Activated naive CD4-positive, alpha-beta T cell treated with anti-CD3 and anti-CD28 coated beads for 36 hours (primary cell): ENCODE measurements at places on chromosomes 2 and 18. TPM values are rescaled to one million over a fixed set of nuclear protein-coding genes. Genes with fewer than 3 reads are reported as not detected.
A peak's percentile ranks its signal among the peaks of the same experiment; 100 is the strongest.

DNA sequence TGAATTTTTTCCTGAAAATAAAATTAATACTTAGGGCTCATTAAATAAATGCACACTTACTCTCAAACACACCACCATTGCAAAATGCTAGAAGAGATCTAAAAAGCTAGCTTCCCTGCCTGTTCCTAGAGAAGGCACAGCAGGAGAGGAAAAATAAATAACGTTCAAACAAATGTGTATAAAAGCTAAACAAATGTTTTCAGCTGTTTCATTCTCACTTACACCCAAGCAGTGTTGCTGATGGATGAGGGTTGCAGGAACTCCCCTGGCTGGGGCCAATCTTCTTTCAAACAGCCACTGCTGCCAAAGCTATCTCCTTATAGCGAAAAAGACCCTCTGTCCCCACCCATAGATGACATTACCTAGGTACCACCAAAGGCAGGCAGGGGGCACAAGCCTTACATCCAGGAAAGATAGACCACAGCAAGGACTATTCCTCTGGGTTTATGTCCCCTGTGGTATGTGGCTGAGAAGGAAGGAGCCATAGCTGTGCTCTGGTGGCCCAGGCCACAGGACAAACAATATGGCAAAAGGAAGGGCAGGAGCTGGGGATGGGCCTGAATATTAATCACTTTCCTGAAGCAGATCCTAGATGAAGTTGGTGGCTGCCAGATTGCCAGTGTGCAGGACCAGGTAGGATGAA, 214.6 kb downstream of the TTC32 start:
- H3K4me3 ChIP-seq, result no peak overlapping the region
- no peaks in the 10 kb centered on the region for H3K4me1 ChIP-seq
- H3K27me3 ChIP-seq, result peaks cover 1% of the 10 kb centered on the region
- no peaks in the 10 kb centered on the region for H3K36me3 ChIP-seq
- no peak overlapping the region for H3K27ac ChIP-seq

- H3K4me1 ChIP-seq, result no peaks in the 10 kb centered on the region
- H3K36me3 ChIP-seq, result no peaks in the 10 kb centered on the region
- H3K27ac ChIP-seq, result no peak overlapping the region
- no peak for DNase-seq
These were observed 13.0 kb downstream of the CCDC178 start for GRCh38 chr18:33427549-33427948.

- no peak for DNase-seq
- H3K4me1 ChIP-seq, result peaks cover 17% of the 10 kb centered on the region
- H3K36me3 ChIP-seq, result peaks cover 61% of the 10 kb centered on the region
- H3K27ac ChIP-seq, result no peak overlapping the region
These were observed 25.8 kb downstream of the LDAH start for GRCh38 chr2:20797096-20797495.

- no peaks in the 10 kb centered on the region for H3K27me3 ChIP-seq
- no peak overlapping the region for H3K27ac ChIP-seq
- DNase-seq, result no peak
- H3K4me3 ChIP-seq, result no peak overlapping the region
These were observed 253.5 kb upstream of the CDH20 start for GRCh38 chr18:61079714-61080113.

DNA sequence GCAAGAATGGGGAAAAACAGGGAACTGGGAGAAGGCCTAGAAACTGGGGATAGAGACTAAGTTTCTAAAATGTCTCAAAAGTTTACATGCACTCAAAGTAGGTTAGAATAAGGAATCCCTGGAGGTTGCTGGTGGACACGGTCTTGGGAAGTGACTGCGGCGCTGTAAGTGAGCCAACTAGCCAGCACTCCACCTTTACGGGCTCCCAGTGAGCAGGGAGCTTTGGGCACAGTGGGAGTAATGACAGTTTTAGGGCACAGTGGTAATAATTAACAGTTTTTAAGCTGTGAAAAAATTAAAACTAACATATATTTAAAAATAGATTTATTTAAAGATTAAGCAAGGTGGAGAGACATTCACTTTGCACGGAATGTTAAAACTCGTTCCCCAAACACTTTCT, 20.9 kb upstream of the CD302 start:
- no peak for DNase-seq
- no peak overlapping the region for H3K4me3 ChIP-seq
- no peaks in the 10 kb centered on the region for H3K4me1 ChIP-seq
- peaks cover 68% of the 10 kb centered on the region for H3K36me3 ChIP-seq

DNA sequence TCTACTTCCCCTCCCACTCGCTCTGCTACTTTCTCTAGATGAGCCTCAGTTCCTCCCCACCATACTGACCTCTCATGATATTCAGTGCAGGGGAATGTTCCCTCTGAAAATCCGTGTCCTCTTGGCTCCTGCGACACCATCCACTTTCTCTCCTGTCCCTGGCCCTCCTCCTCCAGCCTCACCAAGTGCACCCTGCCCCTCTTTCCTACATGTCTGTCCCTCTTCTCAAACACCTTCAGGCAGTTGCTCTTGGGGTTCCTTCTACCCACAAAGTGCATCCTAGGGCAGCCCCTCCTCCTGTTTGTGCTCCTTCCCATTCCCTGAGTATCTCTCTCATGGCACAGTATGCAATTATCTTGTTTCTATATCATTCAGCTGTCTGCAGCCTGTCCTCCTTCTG, 246.4 kb upstream of the RAB6C start:
- no peak overlapping the region for H3K4me3 ChIP-seq
- no peak overlapping the region for H3K27ac ChIP-seq
- no peaks in the 10 kb centered on the region for H3K36me3 ChIP-seq
- DNase-seq, result no peak

- H3K27me3 ChIP-seq, result no peaks in the 10 kb centered on the region
- H3K4me3 ChIP-seq, result no peak overlapping the region
- peak overlapping the region; percentile 66 for H3K27ac ChIP-seq
- DNase-seq, result no peak
- H3K36me3 ChIP-seq, result peaks cover 28% of the 10 kb centered on the region
These were observed 43.5 kb downstream of the CWC22 start for GRCh38 chr2:179963626-179964025.

DNA sequence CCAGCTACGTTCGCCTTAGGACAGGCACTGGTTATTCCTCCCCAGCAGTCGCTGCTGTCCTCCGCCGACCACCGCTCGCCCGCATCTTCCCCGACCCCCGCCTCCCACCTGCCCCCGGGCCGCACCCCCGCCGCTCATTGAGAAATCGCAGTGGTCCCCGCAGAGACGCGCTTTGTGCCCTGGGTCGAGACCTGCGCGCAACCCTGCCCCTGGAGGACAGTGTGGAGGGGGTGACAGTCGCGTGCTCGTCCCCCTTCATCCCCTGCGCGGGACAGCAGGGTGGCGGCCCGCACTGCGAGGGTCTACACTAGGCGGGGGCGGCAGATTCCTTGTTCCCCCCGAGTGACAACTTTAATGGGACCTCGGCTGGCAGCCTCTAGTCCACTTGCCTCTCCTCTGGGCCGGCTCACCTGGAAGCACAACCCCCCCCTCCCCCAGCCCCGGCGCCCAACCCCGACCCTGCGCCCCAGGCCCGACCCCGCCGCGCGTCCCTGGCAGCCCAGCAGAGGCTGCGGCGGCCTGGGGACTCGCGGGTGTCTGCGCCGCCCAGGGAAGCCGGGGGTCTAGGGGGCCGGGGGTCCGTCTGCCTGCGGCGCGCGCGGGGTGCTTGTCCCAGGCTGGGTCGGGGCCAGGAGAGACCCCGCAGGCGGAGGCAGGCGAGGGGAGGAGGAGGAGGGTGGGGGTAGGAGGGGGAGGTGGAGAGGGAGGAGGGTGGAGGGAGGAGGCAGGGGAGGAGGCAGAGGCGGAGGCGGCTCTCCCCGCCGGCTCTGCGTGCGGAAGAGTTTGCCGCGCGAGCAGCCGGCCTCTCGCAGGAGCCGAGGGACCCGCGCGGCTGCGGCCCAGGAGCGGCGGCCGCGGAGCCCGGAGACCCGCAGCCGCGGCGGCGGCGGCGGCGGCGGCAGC, at the start of gene NPAS2:
Gene NPAS2 (plus strand): TSS at position 770 of the 903 bp plus-strand sequence. CDS start 84,616 bp downstream, outside the sequence.
- peak within 1 kb of the TSS; percentile 70 for H3K4me3 ChIP-seq
- no peaks in the 10 kb centered on the region for H3K36me3 ChIP-seq
- peaks cover 18% of the 10 kb centered on the region for H3K4me1 ChIP-seq
- peaks cover 15% of the 10 kb centered on the region for H3K27me3 ChIP-seq
- DNase-seq, result peak; percentile 24
- H3K27ac ChIP-seq, result no peak within 1 kb of the TSS

GRCh38 chr2:881204-881918, 69.3 kb upstream of the SNTG2 start:
- H3K4me1 ChIP-seq, result no peaks in the 10 kb centered on the region
- H3K27me3 ChIP-seq, result peaks cover 21% of the 10 kb centered on the region
- H3K36me3 ChIP-seq, result no peaks in the 10 kb centered on the region
- no peak for DNase-seq
- H3K4me3 ChIP-seq, result no peak overlapping the region
- no peak overlapping the region for H3K27ac ChIP-seq

GRCh38 chr2:8889978-8890377, 52.6 kb upstream of the KIDINS220 start:
- H3K27ac ChIP-seq, result no peak overlapping the region
- H3K27me3 ChIP-seq, result no peaks in the 10 kb centered on the region
- H3K4me1 ChIP-seq, result no peaks in the 10 kb centered on the region
- H3K4me3 ChIP-seq, result no peak overlapping the region
- H3K36me3 ChIP-seq, result no peaks in the 10 kb centered on the region

- DNase-seq, result no peak
- no peaks in the 10 kb centered on the region for H3K27me3 ChIP-seq
- H3K4me1 ChIP-seq, result no peaks in the 10 kb centered on the region
- no peak overlapping the region for H3K4me3 ChIP-seq
- no peak overlapping the region for H3K27ac ChIP-seq
- no peaks in the 10 kb centered on the region for H3K36me3 ChIP-seq
These were observed 157.1 kb upstream of the LRRTM1 start for GRCh38 chr2:80461505-80462197.

GRCh38 chr2:134669731-134670669, 48.8 kb downstream of the TMEM163 start:
- H3K27me3 ChIP-seq, result peaks cover 25% of the 10 kb centered on the region
- H3K4me1 ChIP-seq, result peaks cover 63% of the 10 kb centered on the region
- no peak overlapping the region for H3K27ac ChIP-seq

DNA sequence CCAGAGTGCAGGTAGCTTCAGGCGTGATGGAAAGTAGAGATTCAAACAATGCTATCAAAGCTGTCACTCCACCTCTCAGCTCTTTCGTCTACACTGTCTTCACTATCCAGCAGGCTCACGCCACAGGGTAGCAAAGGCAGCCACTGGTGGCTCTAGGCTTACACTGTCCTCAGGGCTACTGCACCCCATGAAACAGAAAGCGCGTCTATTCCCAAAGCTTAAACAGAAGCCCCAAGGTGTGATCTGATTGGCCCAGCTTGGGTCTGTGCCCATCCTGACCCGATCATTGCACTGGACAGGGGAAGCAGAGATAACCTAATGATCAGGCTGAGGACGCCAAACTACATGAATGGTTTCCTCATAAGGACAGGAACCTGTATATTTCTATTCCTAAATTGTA, 100.1 kb downstream of the PDCL3 start:
- H3K27ac ChIP-seq, result no peak overlapping the region
- peaks cover 18% of the 10 kb centered on the region for H3K4me1 ChIP-seq
- no peak overlapping the region for H3K4me3 ChIP-seq
- no peak for DNase-seq
- H3K36me3 ChIP-seq, result no peaks in the 10 kb centered on the region
- H3K27me3 ChIP-seq, result no peaks in the 10 kb centered on the region

DNA sequence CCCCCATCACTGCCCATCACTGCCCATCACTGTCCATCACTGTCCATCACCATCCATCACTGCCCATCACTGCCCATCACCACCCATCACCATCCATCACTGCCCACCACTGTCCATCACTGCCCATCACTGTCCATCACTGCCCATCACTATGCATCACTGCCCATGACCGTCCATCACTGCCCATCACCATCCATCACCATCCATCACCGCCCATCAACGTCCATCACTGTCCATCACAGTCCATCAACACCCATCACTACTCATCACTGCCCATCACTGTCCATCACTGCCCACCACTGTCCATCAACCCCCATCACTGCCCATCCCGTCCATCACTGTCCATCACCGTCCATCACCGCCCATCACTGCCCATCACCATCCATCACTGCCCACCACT, 57.8 kb upstream of the OTOS start:
- no peaks in the 10 kb centered on the region for H3K36me3 ChIP-seq
- no peak overlapping the region for H3K27ac ChIP-seq
- no peaks in the 10 kb centered on the region for H3K4me1 ChIP-seq
- peaks cover 21% of the 10 kb centered on the region for H3K27me3 ChIP-seq
- DNase-seq, result no peak

- H3K27ac ChIP-seq, result no peak overlapping the region
- peaks cover 7% of the 10 kb centered on the region for H3K4me1 ChIP-seq
- no peaks in the 10 kb centered on the region for H3K36me3 ChIP-seq
- H3K27me3 ChIP-seq, result peaks cover 63% of the 10 kb centered on the region
These were observed 311.3 kb downstream of the CELF4 start for GRCh38 chr18:37254236-37254754.

The PTPRN gene
- not detected for total RNA-seq

The DNER gene
- not detected for total RNA-seq

The CNDP1 gene
- total RNA-seq, result not detected

The FIGN gene
- total RNA-seq, result not detected

The MC2R gene
- total RNA-seq, result not detected

The SULT1C2 gene
- not detected for total RNA-seq

The KRTCAP3 gene
- 5.0 TPM for total RNA-seq

The CRYBA2 gene
- total RNA-seq, result not detected

The ABCB11 gene
- not detected for total RNA-seq

The UGT1A3 gene
- total RNA-seq, result not detected

The VWC2L gene
- not detected for total RNA-seq

The COBLL1 gene
- total RNA-seq, result not detected

The EFEMP1 gene
- total RNA-seq, result not detected
